Tibial nerve (tissue), 4 donors: ENCODE measurements at places on chromosomes 1 and 21. TPM values are rescaled to one million over a fixed set of nuclear protein-coding genes. Genes with fewer than 3 reads are reported as not detected.

TMEM82 gene
- total RNA-seq = not detected

TOR1AIP1 gene
- total RNA-seq = 60.3 TPM

DIPK1A gene
- 3.9 TPM for total RNA-seq

CDC42SE1 gene
- 72.4 TPM for total RNA-seq

LPAR3 gene
- total RNA-seq = 1.5 TPM

PHF13 gene
- 15.1 TPM for total RNA-seq

IBA57 gene
- total RNA-seq = 9.2 TPM

MSH4 gene
- 0.44 TPM for total RNA-seq

LCE4A gene
- total RNA-seq = not detected

KRTAP10-8 gene
- not detected for total RNA-seq

CLDN17 gene
- total RNA-seq = not detected

SARS1 gene
- 146 TPM for total RNA-seq

FTCD gene
- total RNA-seq = 2.2 TPM

PAQR6 gene
- 32.4 TPM for total RNA-seq

SELP gene
- 18.2 TPM for total RNA-seq

PADI1 gene
- not detected for total RNA-seq

PSRC1 gene
- total RNA-seq = 62.0 TPM

PGBD5 gene
- 1.7 TPM for total RNA-seq

NTNG1 gene
- 6.3 TPM for total RNA-seq

SH3GLB1 gene
- 37.7 TPM for total RNA-seq

NUAK2 gene
- total RNA-seq = 5.3 TPM

HNRNPCL4 gene
- not detected for total RNA-seq

PLOD1 gene
- total RNA-seq = 59.9 TPM

GPR3 gene
- total RNA-seq = not detected

SELENON gene
- total RNA-seq = 38.4 TPM

SHISA4 gene
- total RNA-seq = 67.5 TPM

NBPF6 gene
- not detected for total RNA-seq

LRRC71 gene
- total RNA-seq = not detected

KCNK2 gene
- total RNA-seq = 13.7 TPM

SELL gene
- 2.1 TPM for total RNA-seq

PTPN22 gene
- 2.7 TPM for total RNA-seq

LCE2A gene
- not detected for total RNA-seq

ZNF436 gene
- total RNA-seq = 35.0 TPM

GNAT2 gene
- total RNA-seq = not detected

OPRD1 gene
- not detected for total RNA-seq

EIF4G3 gene
- total RNA-seq = 44.7 TPM

PGLYRP3 gene
- not detected for total RNA-seq

FCRLA gene
- 0.60 TPM for total RNA-seq

TINAGL1 gene
- 97.3 TPM for total RNA-seq

CD34 gene
- 38.5 TPM for total RNA-seq

S100A8 gene
- 118 TPM for total RNA-seq

POU3F1 gene
- 23.9 TPM for total RNA-seq
